ENCODE measurements at places on chromosomes 6 and 20.

GRCh38 chr20:34389206-34389953 lies 26.3 kb downstream of the ITCH start:
- no peaks in the 10 kb centered on the region for H3K4me1 ChIP-seq
- H3K4me3 ChIP-seq: no peak overlapping the region
- peaks cover 14% of the 10 kb centered on the region for H3K36me3 ChIP-seq
- no peaks in the 10 kb centered on the region for H3K27me3 ChIP-seq
- H3K27ac ChIP-seq: no peak overlapping the region
- no peak for DNase-seq

GRCh38 chr20:2164421-2164820 lies 62.8 kb downstream of the STK35 start:
- H3K4me1 ChIP-seq: peaks cover 4% of the 10 kb centered on the region
- no peak overlapping the region for H3K4me3 ChIP-seq
- H3K36me3 ChIP-seq: no peaks in the 10 kb centered on the region
- DNase-seq: no peak
- no peaks in the 10 kb centered on the region for H3K27me3 ChIP-seq

- no peak overlapping the region for H3K27ac ChIP-seq
- H3K4me3 ChIP-seq: no peak overlapping the region
- H3K27me3 ChIP-seq: no peaks in the 10 kb centered on the region
Measured at GRCh38 chr6:6645261-6645917, 56.9 kb downstream of the LY86 start.

DNA sequence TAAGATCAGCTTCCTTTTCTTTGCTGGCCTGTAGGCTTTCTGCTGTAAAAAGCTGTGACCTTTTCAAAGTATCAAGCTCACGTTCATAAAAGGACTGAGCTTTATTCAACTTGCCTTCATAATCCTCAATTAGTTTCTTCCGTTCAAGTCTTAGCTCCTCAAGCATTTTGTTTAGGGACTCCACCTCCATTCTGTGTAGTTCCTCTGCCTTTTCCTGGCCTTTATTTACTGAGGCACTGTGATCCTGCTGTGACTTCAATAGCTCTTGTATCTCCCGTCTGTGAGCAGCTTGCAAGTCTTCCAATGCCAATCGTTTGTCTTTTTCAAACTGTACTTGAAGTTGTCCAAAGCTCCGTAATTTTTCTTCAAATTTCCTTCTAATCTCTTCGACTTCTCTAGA lies 54.4 kb downstream of the FAM184A start:
- H3K4me1 ChIP-seq: peaks cover 2% of the 10 kb centered on the region
- no peak for DNase-seq
- no peaks in the 10 kb centered on the region for H3K36me3 ChIP-seq
- H3K4me3 ChIP-seq: no peak overlapping the region
- no peak overlapping the region for H3K27ac ChIP-seq

- H3K4me1 ChIP-seq: peaks cover 12% of the 10 kb centered on the region
- DNase-seq: no peak
- peak overlapping the region; percentile 67 for H3K4me3 ChIP-seq
- H3K27ac ChIP-seq: no peak overlapping the region
- H3K27me3 ChIP-seq: no peaks in the 10 kb centered on the region
Measured at GRCh38 chr6:31829633-31830283, 2.2 kb downstream of the HSPA1B start.

DNA sequence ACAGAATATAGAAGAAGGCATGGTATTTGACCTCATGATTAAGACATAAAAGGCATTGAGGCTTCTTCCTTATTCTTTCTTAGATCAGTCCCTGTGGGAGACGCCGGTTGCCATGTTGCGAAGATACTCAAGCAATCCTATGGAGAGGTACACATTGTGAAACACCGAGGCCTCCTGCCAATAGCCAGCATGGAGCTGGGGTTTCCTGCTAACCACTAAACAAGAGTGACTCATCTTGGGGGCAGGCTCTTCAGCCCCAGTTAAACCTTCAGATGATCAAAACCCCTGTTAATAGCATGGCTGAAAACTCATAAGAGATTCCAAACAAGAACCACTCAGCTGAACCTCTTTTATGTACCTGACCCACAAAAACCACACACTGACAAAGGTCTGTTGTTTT lies 478.8 kb downstream of the CD83 start:
- no peaks in the 10 kb centered on the region for H3K4me1 ChIP-seq
- H3K27me3 ChIP-seq: no peaks in the 10 kb centered on the region
- H3K36me3 ChIP-seq: no peaks in the 10 kb centered on the region
- no peak overlapping the region for H3K27ac ChIP-seq

- H3K27ac ChIP-seq: no peak overlapping the region
- H3K36me3 ChIP-seq: no peaks in the 10 kb centered on the region
- no peaks in the 10 kb centered on the region for H3K27me3 ChIP-seq
Measured at GRCh38 chr20:24778585-24779031, 170.5 kb upstream of the CST7 start.

GRCh38 chr6:134199848-134200606 lies 117.9 kb downstream of the SGK1 start:
- no peaks in the 10 kb centered on the region for H3K27me3 ChIP-seq
- no peak overlapping the region for H3K4me3 ChIP-seq
- peak; percentile 57 for DNase-seq

DNA sequence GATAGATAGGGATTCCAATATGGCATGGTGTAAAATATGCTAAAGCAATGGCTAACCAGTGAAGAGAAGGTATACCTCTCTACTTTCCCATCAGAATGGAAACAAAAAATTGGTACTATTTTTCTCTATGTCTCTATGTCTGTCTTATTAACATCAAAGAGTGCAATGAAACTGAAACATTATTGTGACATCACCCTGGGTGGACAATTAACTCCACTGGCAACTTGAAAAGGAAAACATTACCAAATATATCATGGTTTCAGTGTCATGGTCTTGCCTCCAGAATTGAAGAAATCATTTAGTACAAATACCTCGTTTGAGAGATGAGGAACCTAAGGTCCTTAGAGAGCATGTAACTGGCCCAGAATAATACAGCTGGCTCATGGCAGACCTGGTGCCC lies 1132.5 kb upstream of the MAP3K7 start:
- H3K27me3 ChIP-seq: no peaks in the 10 kb centered on the region
- H3K4me1 ChIP-seq: no peaks in the 10 kb centered on the region
- no peak overlapping the region for H3K27ac ChIP-seq
- no peak overlapping the region for H3K4me3 ChIP-seq
- no peak for DNase-seq

DNA sequence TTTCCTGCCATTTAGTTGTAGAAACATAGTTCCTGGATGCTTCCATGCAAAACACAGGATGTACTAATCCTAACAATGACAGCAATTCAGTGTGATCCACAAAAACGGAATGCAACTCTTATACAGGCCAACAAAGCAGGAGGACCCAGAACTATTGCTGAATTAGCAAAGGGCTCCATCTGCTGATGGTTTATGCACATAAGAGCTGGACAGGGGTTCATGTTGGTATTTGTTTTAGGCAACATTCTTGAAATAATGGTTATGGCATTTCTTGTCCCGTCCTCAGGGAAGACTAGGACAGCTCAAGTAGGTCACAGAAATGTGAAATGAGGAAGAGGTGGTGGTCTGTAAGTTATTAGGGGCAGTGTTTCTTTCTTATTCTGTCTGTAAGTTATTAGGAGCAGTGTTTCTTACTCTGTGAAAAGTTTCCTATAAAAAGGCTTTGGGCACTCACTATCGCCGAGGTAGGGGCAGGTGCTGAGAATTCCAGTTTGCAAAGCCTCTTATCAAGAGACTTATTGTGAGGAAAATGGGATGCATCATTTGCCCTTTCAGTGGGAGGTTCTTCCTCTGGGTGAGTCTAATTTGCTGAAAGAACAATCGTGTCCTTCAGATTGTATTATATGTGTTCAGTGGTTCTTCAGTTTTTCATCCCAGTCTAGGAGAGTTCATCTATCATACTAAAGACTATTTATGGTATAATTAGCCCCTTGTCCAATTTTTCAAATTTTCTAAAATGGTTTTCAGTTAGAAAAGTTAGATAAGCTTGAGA lies 171.1 kb downstream of the MCHR2 start:
- no peaks in the 10 kb centered on the region for H3K36me3 ChIP-seq
- no peak overlapping the region for H3K27ac ChIP-seq
- H3K27me3 ChIP-seq: no peaks in the 10 kb centered on the region
- H3K4me3 ChIP-seq: no peak overlapping the region

GRCh38 chr20:297098-297924 lies at the start of gene ZCCHC3:
Gene ZCCHC3 (plus strand): TSS chr20:297570. CDS start chr20:297587, 17 bp downstream.
- DNase-seq: peak; percentile 98
- H3K27me3 ChIP-seq: no peaks in the 10 kb centered on the region
- H3K4me1 ChIP-seq: peaks cover 21% of the 10 kb centered on the region
- H3K4me3 ChIP-seq: peak within 1 kb of the TSS; percentile 84

DNA sequence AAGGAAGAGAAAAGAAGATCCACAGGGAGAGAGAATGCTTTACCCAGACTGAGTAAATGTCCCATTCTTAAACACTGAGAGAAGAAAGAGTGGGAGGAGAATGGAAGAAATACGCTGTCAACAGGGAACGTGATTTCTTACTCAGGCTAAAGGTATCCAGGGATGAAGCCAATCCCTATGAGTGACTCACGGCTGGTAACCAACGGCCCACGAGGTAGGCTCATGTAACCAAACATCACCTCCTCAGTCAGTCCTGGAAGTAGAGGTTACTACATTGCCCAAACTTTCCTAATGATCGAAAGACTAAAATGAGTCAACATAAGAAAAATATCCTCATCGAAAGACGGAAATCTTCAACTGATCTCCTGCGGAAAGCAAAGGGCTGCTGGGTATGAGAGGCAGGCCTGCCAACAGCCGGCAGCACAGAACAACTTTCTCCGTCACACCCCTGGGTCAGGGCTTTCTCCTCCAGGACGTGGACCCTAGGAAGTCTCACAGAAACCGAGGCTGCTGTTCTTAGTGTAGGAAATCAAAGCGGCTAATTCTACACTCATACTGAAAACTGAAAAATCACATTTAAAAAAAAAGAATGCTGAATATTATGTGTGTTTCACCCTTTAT lies 292.6 kb downstream of the GMDS start:
- H3K36me3 ChIP-seq: no peaks in the 10 kb centered on the region
- no peak overlapping the region for H3K4me3 ChIP-seq
- DNase-seq: peak; percentile 75
- no peak overlapping the region for H3K27ac ChIP-seq

- no peak for DNase-seq
- H3K4me3 ChIP-seq: no peak overlapping the region
- H3K27me3 ChIP-seq: no peaks in the 10 kb centered on the region
- no peak overlapping the region for H3K27ac ChIP-seq
- no peaks in the 10 kb centered on the region for H3K4me1 ChIP-seq
- no peaks in the 10 kb centered on the region for H3K36me3 ChIP-seq
Measured at GRCh38 chr20:5859608-5860007, 90.7 kb downstream of the TRMT6 start.

GRCh38 chr20:33079259-33079658 lies at the start of gene BPIFB4:
Gene BPIFB4 (plus strand): TSS chr20:33079643. CDS start chr20:33081527, 1,884 bp downstream.
- no peak for DNase-seq
- H3K36me3 ChIP-seq: no peaks in the 10 kb centered on the region
- peaks cover 6% of the 10 kb centered on the region for H3K4me1 ChIP-seq
- no peak within 1 kb of the TSS for H3K27ac ChIP-seq
- H3K4me3 ChIP-seq: no peak within 1 kb of the TSS

DNA sequence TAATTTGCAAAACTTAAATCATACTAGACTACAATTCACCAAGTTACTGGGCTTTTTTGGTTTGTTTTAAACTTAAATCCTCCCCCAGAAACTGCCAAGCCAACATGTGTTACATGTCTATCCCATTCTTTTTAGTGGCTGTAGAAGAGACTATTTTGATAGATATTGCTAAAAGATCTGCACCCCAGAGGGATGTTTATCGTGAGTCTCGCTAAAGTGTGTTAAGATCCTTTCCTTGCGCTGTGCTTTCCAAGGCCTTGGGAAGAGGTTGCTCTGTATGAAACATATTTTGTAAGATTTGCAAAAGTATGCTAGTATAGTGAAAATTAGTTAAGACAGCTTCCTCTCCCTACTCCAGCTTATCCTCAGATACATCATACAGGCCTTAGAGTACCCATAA lies 63.0 kb downstream of the GPX5 start:
- no peak overlapping the region for H3K27ac ChIP-seq
- no peaks in the 10 kb centered on the region for H3K36me3 ChIP-seq
- no peaks in the 10 kb centered on the region for H3K27me3 ChIP-seq
- H3K4me3 ChIP-seq: no peak overlapping the region
- peaks cover 11% of the 10 kb centered on the region for H3K4me1 ChIP-seq

DNA sequence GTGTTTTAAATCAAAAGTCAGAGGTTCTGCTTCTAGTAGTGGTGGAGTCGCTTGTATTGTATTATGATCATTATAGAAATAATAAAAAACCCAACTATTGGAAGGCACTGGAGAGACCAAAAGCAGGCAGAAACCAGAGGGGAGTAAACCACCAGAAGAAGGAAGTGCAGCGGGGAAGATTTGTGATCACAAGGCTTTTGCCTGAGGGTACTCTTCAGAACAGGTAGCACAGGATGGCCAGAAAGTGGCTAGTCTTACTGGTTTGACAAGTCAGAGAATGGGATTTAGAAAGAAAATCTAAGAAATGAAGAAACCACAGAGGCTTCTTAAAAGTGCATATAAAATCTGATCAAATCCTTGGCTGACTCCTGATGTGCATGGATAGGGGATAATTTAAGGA lies 24.0 kb downstream of the MAPK13 start:
- H3K4me3 ChIP-seq: no peak overlapping the region
- no peaks in the 10 kb centered on the region for H3K27me3 ChIP-seq
- H3K36me3 ChIP-seq: no peaks in the 10 kb centered on the region
- H3K27ac ChIP-seq: peak overlapping the region; percentile 67
- peaks cover 5% of the 10 kb centered on the region for H3K4me1 ChIP-seq
- DNase-seq: peak; percentile 97

GRCh38 chr6:56572788-56573471 lies 69.8 kb downstream of the DST start:
- no peak for DNase-seq
- no peak overlapping the region for H3K4me3 ChIP-seq
- no peaks in the 10 kb centered on the region for H3K4me1 ChIP-seq
- H3K36me3 ChIP-seq: no peaks in the 10 kb centered on the region

GRCh38 chr6:36604090-36605060 lies 10.2 kb downstream of the SRSF3 start:
- DNase-seq: no peak
- H3K36me3 ChIP-seq: peaks cover 32% of the 10 kb centered on the region
- H3K4me1 ChIP-seq: no peaks in the 10 kb centered on the region

GRCh38 chr6:29227235-29227634 lies 56.5 kb downstream of the OR2J2 start:
- no peak overlapping the region for H3K4me3 ChIP-seq
- no peak overlapping the region for H3K27ac ChIP-seq
- no peaks in the 10 kb centered on the region for H3K4me1 ChIP-seq
- peak; percentile 2 for DNase-seq
- no peaks in the 10 kb centered on the region for H3K36me3 ChIP-seq
- H3K27me3 ChIP-seq: no peaks in the 10 kb centered on the region

GRCh38 chr6:24864343-24864742 lies 65.6 kb upstream of the ARMH2 start:
- no peak overlapping the region for H3K4me3 ChIP-seq
- no peak overlapping the region for H3K27ac ChIP-seq
- H3K4me1 ChIP-seq: peaks cover 3% of the 10 kb centered on the region
- no peaks in the 10 kb centered on the region for H3K27me3 ChIP-seq
- no peak for DNase-seq

GRCh38 chr20:53321596-53321995 lies 272.0 kb downstream of the ZNF217 start:
- H3K27ac ChIP-seq: no peak overlapping the region
- no peak overlapping the region for H3K4me3 ChIP-seq
- H3K4me1 ChIP-seq: no peaks in the 10 kb centered on the region
- H3K27me3 ChIP-seq: no peaks in the 10 kb centered on the region
- DNase-seq: peak; percentile 59

- no peaks in the 10 kb centered on the region for H3K4me1 ChIP-seq
- no peak overlapping the region for H3K4me3 ChIP-seq
- DNase-seq: no peak
- H3K36me3 ChIP-seq: no peaks in the 10 kb centered on the region
- no peak overlapping the region for H3K27ac ChIP-seq
- H3K27me3 ChIP-seq: no peaks in the 10 kb centered on the region
Measured at GRCh38 chr6:138958595-138958994, 29.5 kb downstream of the REPS1 start.

Measured in trophoblast cell (in vitro differentiated cells and primary cell).